Stimulated activated CD4-positive, alpha-beta T cell treated with anti-CD3 and anti-CD28 coated beads, Interleukin-1b, Interleukin-23, amount 100 ng/mL, for 48 hours (primary cell): ENCODE measurements at places on chromosomes 2 and 18.
A peak's percentile ranks its signal among the peaks of the same experiment; 100 is the strongest.

GRCh38 chr2:174892546-174892945 is 112.6 kb downstream of the CHN1 start:
- DNase-seq = no peak

DNA sequence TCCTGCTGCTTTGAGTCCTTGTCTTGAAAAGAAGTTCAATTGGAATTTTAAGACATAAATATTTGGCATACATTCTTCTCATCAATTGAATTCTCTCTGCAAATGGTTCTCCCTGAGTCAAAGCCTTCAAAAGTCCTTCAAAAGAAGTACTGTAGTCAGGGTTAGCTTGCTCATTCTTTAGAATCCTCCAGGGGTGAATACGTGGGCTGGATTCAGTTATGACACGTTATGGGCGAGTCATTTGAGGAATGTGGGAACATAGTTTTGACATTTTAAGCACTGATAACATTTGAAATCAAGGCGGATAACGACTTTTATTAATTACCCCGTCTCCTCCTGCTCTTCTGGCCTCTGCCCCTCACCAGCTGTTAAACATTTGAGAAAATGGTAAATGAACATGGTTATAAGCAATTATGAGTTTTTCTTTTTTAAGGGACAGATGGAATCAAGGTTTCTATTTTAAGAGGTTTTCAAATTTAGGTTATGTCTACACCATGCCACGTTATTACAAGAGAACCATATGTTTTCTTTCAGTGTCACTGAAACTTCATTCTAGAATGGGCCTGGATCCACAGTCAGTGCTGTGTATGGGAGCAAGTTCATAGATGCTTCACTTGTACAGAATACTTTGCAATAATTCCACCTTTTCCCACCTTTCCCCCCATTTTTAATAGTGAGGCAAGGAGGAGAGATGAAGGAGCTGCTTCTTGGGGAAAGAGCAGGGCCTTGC is 273.1 kb downstream of the TSN start:
- DNase-seq = no peak

DNA sequence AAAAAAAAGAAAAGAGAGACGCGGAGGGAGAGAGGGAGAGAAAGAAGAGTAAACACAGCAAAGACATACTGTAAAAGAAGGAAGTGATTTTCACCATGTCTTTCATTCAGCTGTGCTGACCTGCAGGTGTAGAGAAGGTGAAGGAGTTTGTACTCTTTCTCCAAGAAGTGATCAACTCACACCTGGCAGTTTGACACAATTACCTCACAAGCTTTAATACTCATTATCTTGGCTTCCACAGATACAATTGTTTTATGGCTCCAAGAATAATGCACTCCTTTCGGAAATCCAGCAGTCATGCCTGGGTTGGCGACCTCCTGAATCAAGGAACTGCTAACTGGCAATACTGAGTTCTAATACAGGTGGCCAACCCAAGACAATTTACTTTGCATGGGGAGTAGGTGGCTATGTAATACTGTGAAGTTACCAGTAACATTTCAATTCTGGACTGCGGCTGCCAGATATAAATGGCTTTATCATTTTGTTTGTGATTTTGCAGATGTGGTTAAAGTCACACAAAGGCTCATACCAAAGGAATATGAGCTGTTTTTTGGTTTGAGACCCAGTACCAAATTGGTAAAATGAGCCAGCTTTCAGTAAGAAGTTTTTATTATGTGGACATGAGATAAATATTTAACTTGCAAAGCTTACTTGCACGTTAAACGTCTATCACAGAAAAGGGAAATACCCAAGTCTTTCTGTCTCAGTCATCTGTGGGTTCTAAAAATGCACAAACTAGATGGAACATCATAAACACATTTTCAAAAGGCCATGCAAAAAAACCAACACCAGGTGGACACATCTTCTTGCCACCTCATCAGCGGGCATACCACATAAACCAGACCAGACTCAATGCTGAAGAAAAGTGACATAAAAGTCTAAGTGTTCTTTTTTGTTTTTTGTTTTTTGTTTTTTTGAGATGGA is 69.3 kb downstream of the NCKAP5 start:
- DNase-seq = no peak

- no peak for DNase-seq
Observed at GRCh38 chr18:53254265-53254664, 914.3 kb downstream of the DCC start.

DNA sequence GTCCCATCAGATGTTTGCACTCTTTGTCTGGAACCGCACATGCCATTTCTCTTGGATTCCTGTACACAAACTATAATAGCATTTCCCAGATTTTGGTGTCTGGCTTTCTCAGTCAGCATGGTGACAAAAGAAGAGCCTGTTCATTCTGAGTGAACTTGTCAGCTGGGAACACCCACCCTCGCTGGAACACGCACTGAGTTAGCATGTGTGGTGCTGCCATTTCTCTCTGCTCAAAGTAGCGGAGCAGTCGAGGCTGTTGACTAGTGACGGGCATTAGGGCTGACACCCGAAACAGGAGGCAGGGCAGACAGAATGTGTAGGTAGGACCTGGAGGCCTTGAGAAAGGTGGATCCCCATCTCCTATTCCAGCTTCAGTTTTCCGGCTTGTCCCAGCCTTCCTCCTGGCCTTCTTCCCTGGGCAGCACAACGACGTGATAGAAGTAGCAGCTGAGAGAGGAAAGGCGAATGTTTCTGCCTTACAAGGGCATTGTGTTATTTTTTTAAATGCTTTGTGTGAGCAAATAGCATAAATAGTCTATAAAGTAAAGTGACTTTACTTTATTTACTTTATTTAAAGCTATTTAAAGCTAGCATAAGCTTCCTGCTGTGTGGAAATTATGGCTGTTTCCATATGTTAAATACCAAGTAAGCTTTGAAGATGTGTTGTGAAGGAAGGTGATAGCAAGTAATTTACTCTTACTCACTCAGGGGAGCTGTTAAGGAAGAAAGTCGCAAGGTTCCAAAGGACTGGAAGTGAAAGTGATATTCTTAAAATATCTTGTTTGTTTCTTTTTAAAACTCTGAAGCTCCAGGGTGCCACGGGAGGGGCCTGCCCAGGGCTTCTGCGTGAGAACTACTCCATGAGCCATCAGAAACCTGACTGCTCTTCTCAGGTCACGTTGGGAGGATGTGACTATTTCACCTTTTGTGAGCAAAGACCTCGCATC is 272.6 kb downstream of the NEDD4L start:
- DNase-seq = peak; percentile 18
